SJCRH30 (cell line): ENCODE measurements at places on chromosomes 16 and 17. TPM values are rescaled to one million over a fixed set of nuclear protein-coding genes. Genes with fewer than 3 reads are reported as not detected.
A peak's percentile ranks its signal among the peaks of the same experiment; 100 is the strongest.

- peaks cover 24% of the 10 kb centered on the region for H3K4me1 ChIP-seq
- no peak overlapping the region for H3K27ac ChIP-seq
- no peaks in the 10 kb centered on the region for H3K27me3 ChIP-seq
- peak; percentile 31 for DNase-seq
- no peaks in the 10 kb centered on the region for H3K36me3 ChIP-seq
- no peak overlapping the region for H3K4me3 ChIP-seq
Observed at GRCh38 chr17:50661795-50662391, 27.2 kb downstream of the ABCC3 start.

DNA sequence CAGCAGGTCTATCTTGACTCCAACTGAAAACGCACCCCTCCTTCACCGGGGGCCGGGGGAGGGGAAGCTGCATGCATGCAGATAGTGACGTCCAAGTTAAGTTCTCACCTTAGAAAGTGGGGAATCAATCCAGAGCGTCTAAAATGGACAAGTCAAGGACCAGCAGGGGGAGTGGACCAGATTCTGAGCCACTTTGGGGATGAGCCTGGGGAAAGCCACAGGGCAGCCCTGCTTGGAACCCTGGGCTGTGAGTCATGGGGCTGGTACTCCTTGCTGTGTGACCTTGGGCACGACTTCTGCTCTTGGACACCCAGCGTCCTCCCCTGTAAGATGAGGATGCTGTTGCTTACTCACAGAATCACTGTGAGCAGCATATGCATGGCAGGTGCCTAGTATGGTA, 9.1 kb downstream of the TNFRSF13B start:
- H3K27ac ChIP-seq = no peak overlapping the region
- H3K27me3 ChIP-seq = peaks cover 2% of the 10 kb centered on the region; the same call in 1 of the 2 replicates
- H3K36me3 ChIP-seq = no peaks in the 10 kb centered on the region
- H3K4me1 ChIP-seq = no peaks in the 10 kb centered on the region
- H3K4me3 ChIP-seq = no peak overlapping the region

SLC38A8 gene
- total RNA-seq = not detected in 2 replicates

DNA sequence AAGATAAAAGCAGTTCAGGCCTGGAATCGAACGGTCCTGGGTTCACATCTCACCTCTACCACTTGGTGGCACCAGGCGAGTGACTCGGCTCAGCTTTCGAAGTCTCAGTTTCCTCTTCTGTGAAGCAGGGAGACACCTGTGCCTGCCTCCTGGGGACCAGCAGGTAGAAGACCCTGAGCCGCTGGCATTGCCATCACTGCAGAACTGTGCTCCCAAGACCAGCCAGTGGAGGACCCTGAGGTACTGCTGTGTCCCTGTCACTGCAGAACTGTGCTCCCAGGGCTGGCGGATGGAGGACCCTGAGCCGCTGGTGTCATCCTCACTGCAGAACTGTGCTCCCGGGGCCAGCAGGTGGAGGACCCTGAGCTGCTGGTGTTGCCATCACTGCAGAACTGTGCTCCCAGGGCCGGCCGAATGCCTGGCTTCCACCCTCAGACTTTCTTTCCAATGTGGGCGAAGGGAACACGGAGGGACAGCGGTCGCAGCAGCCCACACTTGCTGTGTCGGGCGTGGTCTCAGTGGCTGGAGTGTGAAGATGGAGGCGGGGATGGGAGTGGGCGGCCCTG, 8.7 kb upstream of the SLC7A5 start:
- H3K27me3 ChIP-seq = no peaks in the 10 kb centered on the region
- H3K36me3 ChIP-seq = no peaks in the 10 kb centered on the region
- DNase-seq = no peak
- no peak overlapping the region for H3K27ac ChIP-seq

DNA sequence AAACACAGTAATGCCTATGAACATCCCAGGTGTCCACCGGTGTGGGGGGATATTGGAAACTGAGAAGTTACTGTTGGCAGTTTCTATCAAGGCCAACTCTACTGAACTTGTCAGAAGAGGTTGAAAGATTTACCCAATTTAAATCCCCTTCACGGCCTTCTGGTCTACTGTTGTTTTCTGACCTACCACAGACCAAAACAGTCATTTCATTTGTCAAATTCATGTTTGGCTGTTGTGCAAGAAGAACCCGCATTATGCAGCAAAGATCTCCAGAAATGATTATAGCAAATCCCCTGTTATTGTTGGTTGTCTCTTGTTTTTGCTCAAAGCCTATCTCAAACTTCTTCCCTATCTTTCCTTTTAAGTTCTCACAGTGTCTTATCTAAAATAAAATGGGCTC, 73.1 kb upstream of the MAF start:
- DNase-seq = peak; percentile 24
- no peaks in the 10 kb centered on the region for H3K27me3 ChIP-seq
- H3K36me3 ChIP-seq = no peaks in the 10 kb centered on the region
- H3K27ac ChIP-seq = peak overlapping the region; percentile 49

- no peaks in the 10 kb centered on the region; the same call in 1 of the 2 replicates for H3K4me1 ChIP-seq
- no peak for DNase-seq
- H3K27me3 ChIP-seq = no peaks in the 10 kb centered on the region
- no peak overlapping the region for H3K4me3 ChIP-seq
- no peak overlapping the region for H3K27ac ChIP-seq
Observed at GRCh38 chr16:31718998-31719397, 154.6 kb upstream of the ZNF267 start.

KRT25 gene
- not detected in 2 replicates for total RNA-seq

SLC38A7 gene
- total RNA-seq = 10.1 and 12.5 TPM in 2 replicates

TLCD3B gene
- total RNA-seq = 0.49 and 0.58 TPM in 2 replicates

DNA sequence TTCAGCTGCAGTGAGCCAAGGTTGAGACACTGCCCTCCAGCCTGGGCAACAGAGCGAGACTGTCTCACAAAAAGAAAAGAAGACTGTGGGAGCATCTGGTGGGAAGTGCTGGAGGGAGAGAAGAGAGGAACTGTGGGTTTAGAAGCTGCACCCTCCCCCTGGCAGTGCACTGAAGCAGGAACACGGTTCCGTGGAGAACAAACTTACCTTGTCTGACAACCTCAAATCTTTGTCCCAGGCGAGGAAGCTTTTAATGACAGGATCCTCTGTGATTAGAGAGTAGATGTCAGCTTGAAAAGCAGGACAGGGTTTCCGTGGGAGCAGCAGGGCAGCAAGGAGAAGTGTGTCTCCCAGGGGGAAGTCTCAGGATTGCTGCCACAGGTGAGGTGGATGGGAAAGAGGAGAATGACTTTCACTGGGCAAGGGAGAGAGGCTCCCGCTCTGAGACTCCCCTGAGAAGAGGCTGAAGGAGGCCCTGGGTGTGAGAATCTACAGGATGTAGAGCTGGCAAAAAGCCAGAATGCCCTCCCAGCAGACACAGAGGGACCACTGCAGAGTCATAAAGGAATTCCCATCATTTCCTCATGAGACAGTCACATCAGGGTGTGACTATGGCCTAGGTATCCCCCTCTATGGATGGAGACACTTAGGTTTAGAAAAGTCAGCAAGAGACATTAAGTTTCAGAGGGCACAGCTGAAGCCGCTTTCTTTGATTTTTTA, 22.9 kb downstream of the PRR11 start:
- no peak for DNase-seq
- no peaks in the 10 kb centered on the region for H3K27me3 ChIP-seq
- H3K36me3 ChIP-seq = peaks cover 8% of the 10 kb centered on the region

NPIPB13 gene
- total RNA-seq = 2.3 and 3.9 TPM in 2 replicates

DNA sequence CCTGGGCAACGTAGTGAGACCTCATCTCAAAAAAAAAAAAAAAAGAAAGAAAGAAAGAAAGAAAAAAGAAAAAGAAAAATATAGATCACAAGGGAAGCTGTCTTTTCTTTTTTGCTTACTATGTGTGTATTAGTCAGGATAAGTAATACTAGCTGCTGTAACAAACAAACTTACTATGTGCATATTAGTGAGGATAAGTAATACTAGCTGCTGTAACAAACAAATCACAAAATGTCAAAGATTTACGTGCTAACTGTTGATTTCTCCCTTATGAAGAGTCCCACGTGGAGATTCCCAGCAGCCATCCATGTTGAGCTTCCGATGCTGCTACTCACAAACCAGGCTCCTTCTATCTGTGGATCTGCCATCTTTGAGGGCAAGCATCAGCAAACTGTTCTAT, 31.7 kb upstream of the KDM8 start:
- no peak overlapping the region for H3K27ac ChIP-seq
- DNase-seq = no peak
- H3K4me1 ChIP-seq = no peaks in the 10 kb centered on the region
- H3K27me3 ChIP-seq = no peaks in the 10 kb centered on the region
- H3K36me3 ChIP-seq = no peaks in the 10 kb centered on the region

GUCY2D gene
- not detected in 2 replicates for total RNA-seq

ZSCAN10 gene
- 0.73 and 0.76 TPM in 2 replicates for total RNA-seq

DNA sequence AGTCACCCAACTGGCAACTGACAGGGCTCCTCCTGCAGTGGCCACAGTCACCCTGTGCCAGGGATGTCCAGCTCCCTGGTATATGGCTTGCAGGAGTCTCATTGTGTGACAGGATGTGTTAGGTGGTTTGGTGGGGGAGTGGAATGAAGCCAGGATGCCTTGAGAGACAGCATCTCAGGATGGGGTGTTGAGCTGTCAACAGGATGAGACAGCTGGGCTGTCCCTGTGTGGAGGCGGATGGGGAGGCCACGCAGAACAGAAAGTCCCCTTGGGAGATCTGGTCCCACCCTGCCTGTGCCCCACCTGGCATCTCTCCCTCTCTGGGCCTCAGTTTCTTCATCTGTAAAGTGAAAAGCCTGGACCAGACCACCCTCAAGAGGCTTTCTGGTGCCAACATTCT, 9.5 kb upstream of the ZNF469 start:
- no peak for DNase-seq
- H3K4me3 ChIP-seq = no peak overlapping the region
- no peak overlapping the region for H3K27ac ChIP-seq
- H3K36me3 ChIP-seq = no peaks in the 10 kb centered on the region

- no peak overlapping the region for H3K4me3 ChIP-seq
- no peak for DNase-seq
- H3K4me1 ChIP-seq = peaks cover 7% of the 10 kb centered on the region; the same call in 1 of the 2 replicates
- no peak overlapping the region for H3K27ac ChIP-seq
- no peaks in the 10 kb centered on the region for H3K36me3 ChIP-seq
- 0 out of 2 replicates have a peak, but pooled peaks cover 4% of the 10 kb centered on the region for H3K27me3 ChIP-seq
Observed at GRCh38 chr17:49687878-49688491, 10.1 kb upstream of the SPOP start.

- no peak overlapping the region for H3K27ac ChIP-seq
- no peak overlapping the region for H3K4me3 ChIP-seq
- no peaks in the 10 kb centered on the region for H3K27me3 ChIP-seq
Observed at GRCh38 chr17:6713918-6714271, 726 bp upstream of the SLC13A5 start.

GRCh38 chr16:69724981-69725479, 1.3 kb downstream of the NQO1 start:
- no peak overlapping the region for H3K4me3 ChIP-seq
- H3K27ac ChIP-seq = no peak overlapping the region
- no peaks in the 10 kb centered on the region for H3K4me1 ChIP-seq
- peak; percentile 53 for DNase-seq
- H3K36me3 ChIP-seq = no peaks in the 10 kb centered on the region
- no peaks in the 10 kb centered on the region for H3K27me3 ChIP-seq

GRB7 gene
- total RNA-seq = not detected in 2 replicates

GRCh38 chr17:67503184-67503583, 126.1 kb downstream of the PITPNC1 start:
- H3K27ac ChIP-seq = no peak overlapping the region
- no peaks in the 10 kb centered on the region for H3K4me1 ChIP-seq
- DNase-seq = no peak
- H3K4me3 ChIP-seq = no peak overlapping the region
- no peaks in the 10 kb centered on the region for H3K27me3 ChIP-seq

DNA sequence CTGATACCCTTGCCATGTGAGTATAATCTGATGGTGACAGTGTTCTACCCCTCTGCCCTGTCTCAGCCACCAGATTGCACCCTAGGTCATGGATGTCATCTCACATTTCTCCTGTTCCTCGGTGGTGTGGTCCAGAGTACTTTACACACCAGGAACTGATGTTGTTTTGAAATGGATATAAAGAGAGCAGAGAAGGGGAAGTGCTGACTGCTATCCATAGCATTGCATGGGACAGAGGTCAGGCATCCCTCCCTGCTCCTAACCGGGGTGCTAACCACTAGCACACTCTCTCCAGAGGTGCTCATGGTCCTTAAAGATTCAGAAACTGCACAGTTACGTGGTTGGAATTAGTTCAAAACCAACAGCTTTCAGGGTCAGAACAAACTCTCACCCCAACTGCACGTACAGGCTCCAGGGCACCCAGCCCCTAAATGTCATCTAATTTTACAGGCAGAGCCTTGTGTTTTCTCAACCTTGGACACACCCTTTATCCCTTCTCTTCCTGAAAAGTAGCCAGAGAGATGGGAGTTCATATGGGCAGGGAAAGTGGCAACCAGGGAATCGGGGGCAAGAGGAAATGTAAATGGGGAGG, 16.3 kb downstream of the TTLL6 start:
- H3K4me3 ChIP-seq = no peak overlapping the region
- H3K27ac ChIP-seq = no peak overlapping the region
- H3K4me1 ChIP-seq = peaks cover 38% of the 10 kb centered on the region
- no peaks in the 10 kb centered on the region for H3K36me3 ChIP-seq
- no peaks in the 10 kb centered on the region for H3K27me3 ChIP-seq

SPDYE4 gene
- not detected in 2 replicates for total RNA-seq

DHX58 gene
- total RNA-seq = 0.12 TPM in 1 of 2 replicates, not detected in the other

- no peaks in the 10 kb centered on the region for H3K27me3 ChIP-seq
- no peaks in the 10 kb centered on the region for H3K4me1 ChIP-seq
- no peak overlapping the region for H3K27ac ChIP-seq
- no peak overlapping the region for H3K4me3 ChIP-seq
- no peak for DNase-seq
Observed at GRCh38 chr17:15361592-15361991, 20.2 kb upstream of the TEKT3 start.

- H3K36me3 ChIP-seq = no peaks in the 10 kb centered on the region
- no peak overlapping the region for H3K4me3 ChIP-seq
Observed at GRCh38 chr16:26901983-26902382, 164.7 kb upstream of the C16orf82 start.

DNA sequence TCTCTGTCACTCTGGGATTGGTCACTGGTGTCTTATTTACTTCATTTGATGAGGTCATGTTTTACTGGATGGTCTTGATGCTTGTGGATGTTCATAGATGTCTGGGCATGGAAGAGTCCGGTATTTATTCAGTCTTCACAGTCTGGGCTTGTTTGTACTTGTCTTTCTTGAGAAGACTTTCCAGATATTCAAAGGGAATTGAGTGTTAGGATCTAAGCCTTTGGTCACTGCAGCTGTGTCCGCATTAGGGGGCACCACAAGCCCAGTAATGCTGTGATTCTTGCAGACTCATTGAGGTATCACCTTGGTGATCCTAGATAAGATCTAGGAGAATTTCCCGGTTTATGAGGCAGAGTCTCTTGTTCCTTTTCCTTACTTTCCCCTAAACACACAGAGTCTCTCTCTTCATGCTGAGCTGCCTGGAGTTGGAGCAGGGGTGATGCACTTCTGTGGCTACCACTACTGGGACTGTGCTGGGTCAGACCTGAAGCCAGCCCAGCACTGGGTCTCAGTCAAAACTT, 214.7 kb downstream of the SPECC1 start:
- H3K27ac ChIP-seq = no peak overlapping the region
- H3K36me3 ChIP-seq = no peaks in the 10 kb centered on the region
- no peaks in the 10 kb centered on the region for H3K27me3 ChIP-seq
- no peak overlapping the region for H3K4me3 ChIP-seq
- peak; percentile 71 for DNase-seq

CDT1 gene
- 24.3 and 27.2 TPM in 2 replicates for total RNA-seq

ESRP2 gene
- 0.24 TPM in 1 of 2 replicates, not detected in the other for total RNA-seq

ZDHHC7 gene
- total RNA-seq = 18.5 and 20.3 TPM in 2 replicates

IL17C gene
- not detected in 2 replicates for total RNA-seq

RAC3 gene
- 17.9 and 20.8 TPM in 2 replicates for total RNA-seq

- H3K4me3 ChIP-seq = no peak within 1 kb of the TSS
- H3K36me3 ChIP-seq = no peaks in the 10 kb centered on the region
- no peaks in the 10 kb centered on the region for H3K27me3 ChIP-seq
Observed at GRCh38 chr17:6775871-6776405, at the start of gene FBXO39. FBXO39 (plus strand) TSS chr17:6776215; CDS start chr17:6779869, 3,654 bp downstream.

GRCh38 chr17:49258394-49258793, 27.8 kb upstream of the PHOSPHO1 start:
- H3K27ac ChIP-seq = no peak overlapping the region
- no peaks in the 10 kb centered on the region for H3K4me1 ChIP-seq
- no peaks in the 10 kb centered on the region for H3K36me3 ChIP-seq
- H3K4me3 ChIP-seq = no peak overlapping the region
- H3K27me3 ChIP-seq = no peaks in the 10 kb centered on the region
